ENCODE measurements at places on chromosomes 3 and 15.

DNA sequence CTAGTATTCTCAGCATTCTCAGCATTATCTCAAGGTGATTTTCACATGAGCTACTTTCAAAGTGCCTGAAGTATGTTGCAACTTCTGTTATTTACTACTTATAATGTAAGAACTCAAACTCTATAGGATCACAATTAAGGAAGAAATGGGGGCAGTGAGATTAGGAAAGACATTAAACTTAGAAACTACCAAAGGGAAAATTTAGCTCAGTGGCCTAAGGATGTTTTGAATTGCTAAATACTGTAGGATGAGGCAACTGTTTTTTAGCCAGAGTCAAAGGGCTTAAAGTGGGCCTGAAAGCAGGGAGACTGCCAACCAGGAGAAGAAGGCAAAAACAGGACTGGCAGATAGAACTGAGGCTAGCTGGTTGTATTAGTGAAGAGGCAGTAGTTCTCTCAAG, 55.5 kb upstream of the MBNL1 start:
- DNase-seq = no peak

DNA sequence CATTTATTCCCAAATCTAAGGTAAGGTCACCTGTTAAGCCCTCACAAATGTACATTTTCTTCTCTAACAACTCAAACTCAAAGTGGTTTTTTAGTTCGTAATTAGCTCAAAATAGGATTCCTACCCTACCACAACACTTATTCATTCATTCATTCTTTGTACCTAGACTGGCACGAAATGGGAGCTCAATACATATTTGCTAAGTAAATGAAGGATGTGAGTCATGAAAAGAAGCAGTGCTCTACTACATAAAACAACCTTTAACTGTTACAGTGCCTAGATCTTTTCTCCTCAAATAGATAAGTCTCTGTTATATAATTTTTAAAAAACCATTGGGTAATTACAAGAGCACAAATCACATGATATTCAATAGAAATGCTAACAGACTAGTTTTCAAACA, 13.1 kb downstream of the RSL24D1 start:
- no peak for DNase-seq

- DNase-seq = no peak
These were observed 309.8 kb upstream of the LRRC3B start for GRCh38 chr3:26312816-26313215.

GRCh38 chr3:52881871-52882270, 15.5 kb downstream of the STIMATE start:
- no peak for DNase-seq

All from stimulated activated CD4-positive, alpha-beta T cell treated with anti-CD3 and anti-CD28 coated beads, Interleukin-15, amount 100 ng/mL, for 48 hours (primary cell).